Natural killer cell treated with Interleukin-12 subunit alpha and Interleukin-12 subunit beta and Interleukin-15 and Interleukin-18, amount 100 ng/mL, for 72 hours (primary cell): ENCODE measurements at places on chromosomes 3 and 15.

- no peak for DNase-seq
Observed at GRCh38 chr3:81695302-81695701, 66.1 kb downstream of the GBE1 start.

GRCh38 chr15:91980502-91981267 is 127.2 kb downstream of the SLCO3A1 start:
- no peak for DNase-seq

DNA sequence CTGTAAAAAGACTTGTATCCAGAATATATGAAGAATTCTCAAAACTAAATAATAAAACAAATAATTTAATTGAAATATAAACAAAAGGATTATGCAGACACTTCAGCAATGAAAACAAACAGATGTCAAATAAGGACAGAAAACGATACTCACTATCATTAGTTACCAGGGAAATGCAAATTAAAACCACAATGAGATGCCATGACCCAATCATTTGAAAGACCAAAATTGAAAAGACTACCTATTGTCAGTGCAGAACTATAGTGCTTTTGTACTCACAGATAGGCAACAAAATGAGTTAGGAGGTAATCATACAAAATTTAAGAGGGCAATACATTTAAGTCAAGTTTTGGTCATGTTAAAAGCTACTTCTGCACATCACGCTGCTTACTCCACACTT is 31.6 kb upstream of the OR5K4 start:
- DNase-seq, result no peak

- DNase-seq, result no peak
Observed at GRCh38 chr3:82715091-82715856, 953.8 kb upstream of the GBE1 start.

DNA sequence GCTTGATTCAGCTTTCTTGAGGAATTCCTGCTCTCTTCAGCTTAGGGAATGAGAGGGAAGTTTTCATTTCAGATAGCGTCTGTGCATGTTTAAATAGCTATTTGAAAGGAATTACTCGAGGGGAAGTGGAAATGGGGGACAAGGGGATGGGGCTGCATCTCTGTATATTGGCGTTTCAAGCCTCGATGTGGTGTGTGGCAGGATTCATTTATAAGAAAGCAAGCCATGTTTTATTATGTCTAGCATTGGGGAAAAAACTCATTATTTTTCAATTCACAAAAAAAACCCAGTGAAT is 1.0 kb downstream of the ATP2C1 start:
- DNase-seq, result no peak

GRCh38 chr3:102057781-102058421 is 208.6 kb downstream of the NFKBIZ start:
- no peak for DNase-seq

- no peak for DNase-seq
Observed at GRCh38 chr3:15204005-15204404, 2.0 kb upstream of the CAPN7 start.

DNA sequence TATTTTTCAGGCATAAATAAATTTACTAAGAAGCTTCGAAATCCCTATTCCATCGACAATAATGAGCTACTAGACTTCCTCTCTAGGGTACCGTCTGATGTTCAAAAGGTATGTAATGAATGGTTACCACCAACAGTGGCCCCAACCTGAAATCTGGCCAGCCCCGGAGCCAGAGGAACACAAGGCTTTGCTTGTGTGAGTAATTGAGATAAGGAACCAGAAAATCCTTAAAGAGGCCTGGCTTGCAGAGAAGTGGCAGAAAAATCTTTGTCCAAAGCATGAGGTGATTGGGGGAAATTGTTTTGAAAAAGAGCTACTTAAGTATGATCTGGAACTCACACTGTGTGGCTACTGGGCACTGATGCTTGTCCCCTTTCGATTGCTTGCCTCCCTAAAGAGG is 245.3 kb downstream of the MCTP2 start:
- DNase-seq, result no peak

DNA sequence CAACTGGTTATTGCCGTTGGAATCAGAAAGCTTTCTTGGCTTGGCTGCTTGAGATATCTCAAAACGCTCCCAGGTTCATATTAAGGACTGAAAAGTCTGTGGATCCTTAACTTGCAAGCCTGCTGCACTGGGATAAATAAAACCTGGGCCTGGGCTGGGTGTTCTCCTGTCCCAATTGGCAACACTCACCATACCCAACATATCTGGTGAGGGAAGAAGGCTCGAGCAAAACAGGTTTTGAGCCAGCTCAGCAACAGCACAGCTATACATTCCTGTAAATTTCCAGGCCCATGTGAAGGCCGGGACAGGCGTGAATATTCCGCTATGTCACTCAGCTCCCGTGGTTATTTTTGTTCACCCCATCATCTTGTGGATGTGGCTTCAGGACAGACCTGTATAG is 169.0 kb upstream of the BCL6 start:
- DNase-seq, result no peak

- no peak for DNase-seq
Observed at GRCh38 chr15:77514641-77515402, 94.1 kb downstream of the HMG20A start.
